Fibroblast of skin of scalp (primary cell): ENCODE measurements at places on chromosomes 2 and 18.

DNA sequence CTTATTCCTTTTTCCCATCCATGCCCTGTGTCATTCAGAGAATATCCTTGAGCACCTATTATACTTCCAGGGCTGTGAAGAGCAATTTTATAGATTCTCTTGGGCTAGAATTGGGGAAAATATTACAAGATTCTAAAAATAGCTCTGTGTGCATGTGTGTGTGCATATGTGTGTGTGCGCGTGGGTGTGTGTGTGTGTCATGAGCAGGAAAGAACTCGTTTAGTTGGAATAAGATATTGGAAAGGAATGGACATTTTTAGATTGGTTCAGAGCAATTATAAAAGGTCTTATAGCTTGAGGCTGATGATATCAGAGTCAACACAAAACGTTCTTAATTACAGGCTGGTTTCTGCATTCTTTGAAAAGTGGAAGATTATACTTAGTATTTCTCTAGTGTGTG lies 212.1 kb upstream of the COPS8 start:
- DNase-seq, result peak; percentile 23

GRCh38 chr2:216352653-216353270 lies 19.5 kb downstream of the MARCHF4 start:
- no peak for DNase-seq

GRCh38 chr2:191617575-191617974 lies 60.4 kb upstream of the NABP1 start:
- no peak for DNase-seq

DNA sequence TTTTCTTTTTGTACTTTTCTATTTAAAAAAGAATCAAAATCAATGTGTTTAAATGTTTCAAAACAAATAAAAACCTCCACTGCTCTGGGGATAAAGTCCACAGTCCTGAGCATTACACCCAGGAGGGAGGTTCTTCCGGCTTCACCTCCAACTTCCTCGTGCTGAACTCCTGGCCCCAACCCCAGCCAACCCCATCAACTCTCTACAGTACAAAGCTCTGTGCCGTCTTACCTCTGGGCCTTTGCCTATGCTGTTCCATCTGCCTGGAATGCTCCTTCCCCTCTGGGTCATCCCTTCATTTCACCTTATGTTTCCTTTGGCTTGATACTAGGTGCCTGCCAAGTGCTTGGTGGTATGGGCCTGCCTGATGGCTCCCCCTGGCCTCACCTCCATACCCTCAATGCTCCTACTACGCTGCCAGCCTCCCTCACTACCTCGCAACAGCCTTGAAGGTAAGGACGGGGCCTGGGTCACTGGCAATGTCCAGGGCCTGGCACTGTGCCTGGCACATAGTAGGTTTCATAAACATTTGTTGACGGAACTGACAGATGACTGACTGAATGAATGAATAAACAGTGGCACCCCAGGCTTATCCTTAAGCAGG lies 28.8 kb downstream of the SDC1 start:
- no peak for DNase-seq

DNA sequence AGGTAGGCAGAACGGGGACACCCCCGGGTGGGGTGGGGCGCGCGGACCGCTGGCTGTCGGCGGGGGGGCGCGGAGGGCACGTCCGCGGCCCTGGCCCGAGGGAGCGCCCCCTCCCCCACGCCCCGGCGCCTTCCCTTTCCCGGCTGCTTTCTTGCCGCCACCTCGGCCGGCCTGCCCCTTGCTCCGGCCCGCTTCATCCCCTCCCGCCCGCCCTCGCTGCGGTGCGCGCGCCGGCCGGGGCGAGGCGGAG lies 443 bp downstream of the VAPA start:
- DNase-seq, result peak; percentile 43

- DNase-seq, result no peak
Observed at GRCh38 chr18:49170925-49171505, 220.2 kb upstream of the SMAD7 start.

DNA sequence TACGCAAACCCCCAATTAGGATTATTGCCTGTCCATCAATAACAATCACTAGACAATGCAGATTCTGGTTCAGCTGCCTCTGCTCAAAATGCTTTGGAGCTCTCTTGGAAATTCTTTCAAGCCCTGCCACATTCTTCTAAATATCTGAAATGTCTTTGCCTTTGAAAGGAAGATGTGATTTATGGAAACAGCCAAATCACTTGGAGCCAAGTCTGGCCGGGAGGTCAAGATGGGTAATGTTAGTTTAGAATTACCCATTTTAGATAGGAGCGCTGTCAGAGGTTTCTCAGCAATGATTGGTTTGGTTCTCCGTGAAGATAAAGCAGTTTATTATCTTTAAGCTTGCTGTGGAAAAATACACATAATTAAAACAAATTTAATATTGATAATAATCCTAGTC lies 306.7 kb downstream of the SETBP1 start:
- peak; percentile 40 for DNase-seq

DNA sequence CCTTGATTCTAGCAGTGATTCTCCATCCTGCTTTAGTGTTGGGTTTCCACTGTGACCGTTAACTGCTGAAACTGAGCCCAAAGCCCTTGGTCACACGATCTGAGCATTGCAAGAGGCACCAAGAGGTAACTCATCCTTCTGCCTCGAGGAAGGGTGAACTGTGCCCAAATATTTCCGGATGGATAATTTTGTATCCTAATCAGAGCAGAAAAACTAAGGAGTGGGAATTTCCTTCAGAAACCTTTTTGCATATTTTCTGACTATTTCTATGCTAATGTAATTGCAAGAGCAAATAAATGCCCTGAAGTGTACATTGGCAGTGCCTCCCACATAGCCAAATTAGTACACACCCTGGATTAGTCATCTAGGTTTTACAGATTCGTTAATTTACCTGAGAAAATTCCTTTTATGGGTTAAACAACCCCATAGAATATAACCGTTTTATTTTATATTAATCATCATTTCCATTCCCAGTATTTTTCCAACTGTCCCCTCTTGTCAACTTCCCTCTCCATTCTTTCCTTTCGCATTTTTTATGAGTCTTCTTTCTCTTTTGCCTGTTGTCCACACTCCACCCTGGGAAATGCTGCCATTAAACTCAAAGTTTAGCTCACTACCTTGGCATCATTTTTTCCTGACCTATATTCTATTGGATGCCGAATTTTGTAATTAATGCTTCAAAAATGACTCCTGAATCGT lies 31.7 kb upstream of the COBLL1 start:
- no peak for DNase-seq

DNA sequence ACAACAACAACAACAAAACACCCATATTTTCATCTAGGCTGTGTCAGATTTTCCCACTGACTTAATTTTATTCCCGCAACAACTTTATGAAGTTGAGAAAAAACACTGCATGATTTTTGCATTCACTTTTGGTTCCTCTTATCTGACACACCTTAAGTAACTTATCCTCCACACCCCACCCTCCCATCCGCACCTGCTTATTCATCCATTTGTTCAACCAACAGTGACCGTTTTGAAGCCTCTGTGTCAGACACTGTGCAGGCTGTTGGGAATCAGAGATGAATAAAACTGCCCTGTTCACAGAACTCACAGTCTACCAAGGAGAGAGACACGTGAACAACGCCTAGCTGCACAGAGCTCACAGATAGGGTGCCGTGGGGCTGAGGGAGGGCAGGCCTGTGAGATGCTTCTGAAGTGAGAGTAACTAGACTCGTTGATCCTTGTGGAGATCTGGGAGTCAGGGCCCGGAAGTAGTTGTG lies 7.4 kb downstream of the CNNM4 start:
- DNase-seq, result no peak

GRCh38 chr2:168698969-168699368 lies 103.5 kb upstream of the NOSTRIN start:
- DNase-seq, result no peak

DNA sequence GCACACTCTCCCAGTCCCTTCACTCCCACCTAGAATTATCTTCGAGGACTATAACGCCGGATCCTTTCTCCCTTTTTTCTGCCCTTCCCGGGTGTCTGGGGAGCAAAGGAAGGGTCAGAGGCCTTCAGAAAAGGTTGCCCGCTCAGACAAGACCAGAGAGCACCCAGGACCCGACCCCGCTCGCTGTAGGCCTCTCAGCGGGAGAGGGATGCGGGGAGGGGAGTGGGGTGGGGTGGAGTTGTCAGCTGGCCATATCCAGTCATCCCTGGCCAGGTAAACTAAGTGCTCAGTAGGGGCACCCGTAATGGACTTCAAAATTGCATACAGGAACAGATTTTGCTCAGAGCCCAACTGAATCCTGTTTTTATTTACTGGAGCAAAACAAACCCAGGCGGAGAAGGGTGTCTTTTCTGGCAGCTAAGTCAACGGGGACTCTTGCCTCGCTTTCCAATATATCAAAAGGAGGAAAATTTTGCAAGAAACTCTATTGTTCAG lies 65.0 kb downstream of the NOL4 start:
- DNase-seq, result no peak

DNA sequence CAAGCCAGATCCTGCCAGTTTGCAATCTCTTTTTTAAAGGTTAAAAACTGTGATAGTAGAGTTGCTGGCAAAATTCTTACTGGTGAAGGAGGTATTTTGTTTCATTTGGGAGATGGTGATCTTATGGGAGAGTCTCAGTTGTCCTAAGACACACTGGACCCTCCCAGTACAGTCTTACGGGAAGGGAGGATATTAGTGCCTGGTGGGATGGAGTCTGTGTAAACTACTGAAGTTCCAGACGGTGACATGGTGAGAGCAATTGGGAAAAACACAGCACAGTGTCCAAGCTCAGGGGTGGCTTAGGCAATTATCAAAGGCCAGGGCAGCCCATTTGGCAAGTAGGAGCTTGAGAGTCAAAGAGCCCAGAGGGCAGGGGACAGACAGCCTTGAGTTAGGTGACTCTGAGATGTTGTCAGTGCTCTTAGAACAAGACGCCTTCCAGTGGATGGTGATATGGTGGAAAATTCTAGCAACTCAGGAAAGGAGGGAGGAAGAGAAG lies 143.7 kb upstream of the CCDC68 start:
- no peak for DNase-seq

- DNase-seq, result no peak
Observed at GRCh38 chr2:191601060-191601459, 76.9 kb upstream of the NABP1 start.

DNA sequence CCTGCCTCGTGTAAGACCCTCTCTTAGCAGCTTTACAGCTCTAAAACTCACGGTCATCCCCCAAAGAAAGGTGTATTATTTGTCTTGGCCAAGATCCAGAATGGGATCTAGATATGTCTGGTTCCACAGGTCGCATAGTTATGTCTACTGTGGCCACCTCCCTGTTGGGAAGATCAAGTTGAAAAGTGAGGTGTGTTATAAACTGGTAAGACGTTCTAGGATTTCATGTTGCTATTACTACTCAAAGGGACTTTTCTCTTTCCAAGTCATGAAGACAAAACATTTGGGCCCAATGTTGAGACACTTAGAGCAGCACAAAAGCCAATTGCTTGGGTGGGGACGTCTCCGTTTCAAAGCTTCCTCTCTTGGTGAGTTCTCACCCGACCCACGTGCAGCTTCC lies 766.0 kb downstream of the RNF144A start:
- no peak for DNase-seq

DNA sequence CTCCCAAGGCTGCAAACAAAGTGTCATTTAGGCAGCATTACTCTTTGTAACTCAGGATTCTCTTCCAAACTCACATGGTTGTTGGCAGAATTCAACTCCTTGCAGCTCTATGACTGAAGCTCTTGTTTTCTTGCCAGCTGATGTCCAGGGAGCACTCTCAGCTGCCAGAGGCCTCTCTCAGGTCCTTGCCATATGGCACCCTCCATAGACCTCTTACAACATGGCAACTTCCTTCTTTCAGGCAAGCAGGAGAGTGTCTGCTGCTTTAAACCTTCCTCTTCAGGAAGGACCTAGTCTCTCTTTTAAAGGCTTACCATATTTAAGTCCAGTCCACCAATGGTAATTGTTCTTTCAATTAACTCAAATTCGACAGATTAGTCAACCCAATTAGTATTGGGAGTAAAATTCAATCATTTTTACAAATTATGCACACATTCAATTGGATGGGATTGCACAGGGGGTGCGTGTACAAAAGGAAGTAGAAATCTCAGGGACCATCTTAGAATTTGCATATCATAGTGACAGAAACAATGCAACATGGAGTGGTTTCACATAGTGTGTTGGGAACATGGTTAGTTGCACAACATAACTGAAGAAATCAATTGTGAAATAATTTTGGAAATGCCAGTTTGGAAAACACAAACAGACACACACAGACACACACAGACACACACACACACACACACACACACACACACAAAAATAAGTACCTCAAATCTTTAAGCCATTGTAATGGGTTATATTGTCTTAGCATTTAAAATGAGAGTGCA lies 893.5 kb upstream of the ZEB2 start:
- DNase-seq, result no peak

GRCh38 chr2:17557596-17557995 lies 17.1 kb downstream of the VSNL1 start:
- DNase-seq, result no peak

DNA sequence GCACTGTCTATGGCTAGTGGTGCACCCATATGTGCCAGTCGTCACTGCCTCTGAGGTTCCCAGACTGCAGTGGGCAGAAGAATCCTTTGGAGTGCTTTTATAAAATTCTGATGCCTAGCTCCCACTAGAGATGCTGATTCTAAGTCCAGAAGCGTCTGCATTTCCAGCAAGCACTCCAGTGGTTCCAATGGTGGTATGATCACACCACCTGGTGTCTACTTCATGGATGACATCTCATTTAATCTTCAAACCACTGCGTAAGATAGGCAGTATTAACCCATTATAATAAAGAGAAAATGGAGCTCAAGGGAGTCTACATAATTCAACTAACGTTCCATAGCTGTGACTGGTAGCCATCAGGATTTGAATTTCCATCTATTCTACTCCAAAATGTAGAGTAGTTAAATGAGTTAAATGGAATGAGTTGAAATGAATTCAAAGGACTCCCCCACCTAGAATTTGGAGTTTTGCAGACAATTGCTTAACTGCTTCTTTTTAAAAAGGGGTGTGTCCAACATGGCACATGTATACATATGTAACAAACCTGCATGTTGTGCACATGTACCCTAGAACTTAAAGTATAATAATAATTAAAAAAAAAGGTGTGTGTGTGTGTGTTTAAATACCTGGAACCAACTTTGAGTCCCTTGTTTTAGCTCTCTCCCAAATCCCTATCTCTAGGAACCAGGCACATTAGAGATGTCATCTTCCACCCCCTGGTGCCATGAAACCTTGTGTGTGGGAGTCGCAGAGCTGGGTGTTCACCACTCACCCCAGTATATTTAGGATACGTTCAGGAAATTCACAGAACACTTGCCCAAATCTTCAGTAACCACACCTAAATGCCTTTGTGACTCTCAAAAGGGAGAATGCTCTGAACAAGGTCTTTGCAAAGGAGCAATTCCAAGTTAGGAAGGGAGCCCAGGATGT lies 14.1 kb downstream of the LAMA3 start:
- DNase-seq, result peak; percentile 68

DNA sequence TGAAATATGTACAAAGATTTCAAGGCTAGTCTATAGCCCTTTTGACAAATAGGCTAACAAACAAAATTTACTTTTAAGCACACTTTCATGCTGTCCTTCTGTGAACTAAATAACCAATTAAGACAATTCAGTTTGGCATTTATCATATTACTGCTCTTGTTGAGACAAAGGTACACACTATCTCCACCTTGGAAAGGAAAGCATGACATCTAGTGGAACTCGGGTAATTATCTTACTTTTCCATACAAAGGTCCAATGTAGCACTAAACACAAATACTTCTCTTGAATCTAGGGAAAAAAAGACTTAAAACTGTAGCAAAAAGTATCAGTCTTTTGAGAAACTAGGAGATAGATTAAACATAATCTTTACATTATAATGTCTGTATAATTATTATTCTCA lies 125.0 kb upstream of the CD226 start:
- DNase-seq, result peak; percentile 49
